ENCODE measurements at places on chromosomes 13 and 19.

- DNase-seq = no peak
Observed at GRCh38 chr19:51277112-51277511, 26.2 kb downstream of the SIGLECL1 start.

DNA sequence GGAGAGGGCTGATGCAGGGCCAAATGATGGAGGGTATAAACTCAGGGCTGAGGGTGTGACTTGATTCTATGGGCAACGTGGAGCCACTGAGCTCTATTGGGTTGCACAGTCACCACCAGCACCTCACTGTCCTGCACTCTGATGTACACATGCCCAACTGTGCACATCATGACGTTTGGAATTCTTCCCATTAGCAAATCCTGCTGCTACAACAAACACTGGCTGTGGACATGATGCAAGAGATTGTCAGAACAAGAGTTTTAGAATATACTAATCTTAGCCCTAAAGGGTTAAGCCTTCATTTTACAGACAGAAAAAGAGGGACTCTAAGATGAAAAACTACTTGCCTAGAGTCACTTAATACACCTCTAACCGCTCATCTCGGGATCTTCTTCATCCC lies 2.4 kb upstream of the TTYH1 start:
- DNase-seq = no peak

DNA sequence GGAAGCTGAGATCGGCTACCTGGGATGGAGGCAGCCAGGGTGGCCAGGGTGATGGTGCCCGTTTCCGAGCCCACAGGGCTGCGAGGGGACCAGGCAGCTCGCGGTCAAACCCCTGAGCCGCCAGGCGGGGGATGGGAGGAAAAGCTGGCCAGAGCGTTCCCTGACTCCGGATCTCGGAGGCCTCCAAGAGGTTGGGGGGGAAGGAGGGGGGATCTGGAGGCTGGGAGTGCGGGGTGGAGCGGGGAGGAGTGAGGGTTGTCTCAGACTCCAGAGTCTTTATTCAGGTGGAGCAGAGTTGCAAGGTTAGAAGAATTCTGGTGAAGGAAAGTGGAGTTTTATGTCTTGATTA lies 1.1 kb downstream of the CACNG7 start:
- no peak for DNase-seq

GRCh38 chr13:103184413-103184812 lies 118.2 kb upstream of the SLC10A2 start:
- DNase-seq = no peak

DNA sequence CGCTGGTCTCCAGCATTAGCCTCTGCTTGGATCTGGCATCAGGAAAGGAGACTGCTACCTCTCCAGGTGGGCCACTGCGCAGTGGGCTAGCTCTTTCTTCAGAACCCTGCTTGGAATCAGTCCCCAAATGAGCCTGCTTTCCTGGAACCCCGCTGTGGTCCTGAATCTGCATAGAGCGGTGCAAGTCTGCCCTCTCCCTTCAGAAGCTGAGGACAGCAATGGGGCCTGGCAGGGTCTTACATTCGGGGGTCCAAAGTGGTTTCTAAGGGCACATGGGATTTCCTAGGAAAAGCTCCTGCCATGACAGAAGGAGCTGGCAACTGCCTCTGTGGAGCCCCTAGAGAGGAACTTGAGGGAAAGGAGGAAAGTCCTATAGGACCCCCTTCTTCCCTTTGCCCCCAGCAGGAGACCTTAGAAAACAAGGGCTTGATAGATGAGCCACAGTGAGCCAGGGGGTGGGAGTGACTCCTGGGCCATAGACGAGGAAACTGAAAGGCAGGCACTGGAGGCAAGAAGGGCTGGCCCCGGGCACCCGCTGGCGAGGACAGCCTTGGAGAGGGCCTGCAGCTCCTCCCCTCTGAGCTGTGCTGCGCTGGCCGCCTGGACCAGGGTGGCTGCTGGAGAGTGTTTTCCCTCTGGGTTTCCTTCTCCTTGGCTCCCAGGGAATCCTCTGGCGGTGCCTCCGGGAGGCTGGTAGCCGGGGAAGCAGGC lies 1.4 kb upstream of the VSTM2B start:
- DNase-seq = no peak

- DNase-seq = no peak
Observed at GRCh38 chr13:24931450-24932251, 164.3 kb upstream of the PABPC3 start.

DNA sequence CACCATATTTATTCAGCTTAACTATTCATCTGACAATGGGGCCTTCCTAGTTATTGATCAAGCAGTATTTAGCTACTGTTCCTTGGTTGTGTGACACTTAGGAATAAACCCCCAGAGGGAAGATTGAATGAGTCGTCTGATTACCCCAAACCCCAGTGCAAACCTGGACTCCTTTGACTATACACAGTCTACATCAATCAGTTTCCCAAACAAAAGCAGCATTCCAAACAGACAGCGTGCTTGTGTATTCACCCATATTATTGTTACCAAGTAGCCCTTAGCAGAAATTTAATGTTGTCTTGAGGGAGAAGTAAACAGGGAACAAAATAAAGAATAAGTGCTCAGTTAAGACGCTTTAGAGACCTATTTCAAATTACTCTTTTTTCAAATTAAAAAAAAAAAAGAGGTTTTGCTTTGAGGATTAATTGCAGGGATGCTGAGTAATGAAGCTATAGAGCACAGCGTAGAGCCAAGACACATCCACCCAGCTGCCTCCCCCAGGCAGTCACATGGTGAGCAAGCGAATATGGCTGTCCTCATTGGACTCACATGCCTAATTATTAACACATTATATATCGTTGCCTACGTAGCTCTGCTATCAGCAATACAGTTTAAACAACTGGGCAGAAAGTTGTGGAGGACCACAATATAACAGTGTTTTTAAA lies 14.7 kb upstream of the B3GLCT start:
- no peak for DNase-seq

DNA sequence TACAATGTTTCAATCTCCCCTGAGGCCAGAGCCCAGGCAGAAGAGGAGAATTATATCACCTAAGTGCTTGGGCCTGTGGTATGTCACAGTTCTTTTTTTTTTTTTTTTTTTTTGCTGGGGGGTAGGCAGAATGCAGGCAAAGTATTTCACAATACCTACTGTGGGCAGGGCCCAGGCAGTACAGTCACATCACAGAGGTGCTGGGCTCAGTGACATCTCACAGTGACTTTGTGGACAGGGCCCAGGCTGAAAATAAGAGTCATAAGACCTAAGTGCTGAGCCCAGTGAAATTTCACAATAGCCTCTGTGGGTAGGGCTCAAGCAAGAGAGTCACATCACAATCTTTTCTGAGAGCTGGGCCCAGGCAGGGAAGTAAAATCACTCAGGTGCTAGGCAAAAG lies 15.9 kb upstream of the ZNF208 start:
- no peak for DNase-seq

- no peak for DNase-seq
Observed at GRCh38 chr13:27834095-27834494, 41.8 kb downstream of the GSX1 start.

GRCh38 chr13:42041011-42041683 lies 7.3 kb upstream of the DGKH start:
- DNase-seq = no peak

DNA sequence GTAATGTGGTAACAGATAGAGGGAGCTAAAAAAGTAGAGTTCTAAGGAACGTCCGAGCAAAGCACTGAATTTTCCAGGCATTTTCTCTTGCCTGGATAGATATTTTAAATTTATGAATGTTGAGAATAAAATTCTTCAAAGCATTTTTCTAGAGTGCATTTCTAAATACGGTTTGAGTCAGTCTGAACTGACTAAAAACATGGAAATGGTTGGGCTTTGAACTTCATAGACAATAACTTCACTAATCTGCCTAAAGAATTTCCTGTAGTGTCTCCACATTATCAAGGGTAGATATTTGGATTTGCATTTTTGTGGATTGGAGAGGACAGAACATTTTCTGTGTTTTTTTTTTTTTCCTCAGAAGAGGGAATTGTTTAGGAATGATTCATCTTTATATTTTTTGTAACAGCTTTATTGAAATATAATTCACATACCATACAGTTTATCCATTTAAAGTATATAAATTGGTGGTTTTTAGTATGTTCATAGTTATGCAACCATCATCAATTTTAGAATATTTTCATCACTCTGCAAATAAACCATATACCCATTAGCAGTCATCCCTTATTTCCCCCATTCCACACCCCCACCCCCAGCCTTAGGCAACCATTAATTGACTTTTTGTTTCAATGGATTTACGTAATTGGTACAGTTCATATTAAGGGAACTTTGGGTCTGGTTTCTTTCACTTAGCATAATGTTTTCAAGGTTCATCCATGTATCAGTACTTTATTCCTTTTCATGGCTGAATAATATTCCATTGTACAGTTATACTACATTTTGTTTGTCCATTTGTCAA lies 20.7 kb downstream of the GARRE1 start:
- no peak for DNase-seq

DNA sequence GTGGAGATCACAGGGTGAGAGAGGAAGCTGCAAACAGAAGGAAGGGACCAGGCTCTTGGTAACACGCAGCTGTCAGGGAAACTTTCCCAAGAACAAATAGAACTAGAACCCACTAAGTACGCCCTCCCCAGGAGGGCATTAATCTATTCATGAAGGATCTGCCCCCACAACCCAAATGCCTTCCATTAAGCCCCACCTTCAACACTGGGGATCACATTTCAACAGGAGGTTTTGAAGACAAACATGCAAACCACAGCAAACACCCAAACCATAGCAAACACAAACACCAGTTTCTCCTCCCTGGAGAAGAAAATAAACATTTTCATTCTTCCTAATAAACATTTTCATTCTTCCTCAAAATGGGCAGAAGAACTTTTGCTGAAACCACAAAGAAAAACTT lies 329.6 kb downstream of the EFNB2 start:
- no peak for DNase-seq

GRCh38 chr13:93080587-93080986 lies 146.0 kb upstream of the GPC6 start:
- DNase-seq = no peak

DNA sequence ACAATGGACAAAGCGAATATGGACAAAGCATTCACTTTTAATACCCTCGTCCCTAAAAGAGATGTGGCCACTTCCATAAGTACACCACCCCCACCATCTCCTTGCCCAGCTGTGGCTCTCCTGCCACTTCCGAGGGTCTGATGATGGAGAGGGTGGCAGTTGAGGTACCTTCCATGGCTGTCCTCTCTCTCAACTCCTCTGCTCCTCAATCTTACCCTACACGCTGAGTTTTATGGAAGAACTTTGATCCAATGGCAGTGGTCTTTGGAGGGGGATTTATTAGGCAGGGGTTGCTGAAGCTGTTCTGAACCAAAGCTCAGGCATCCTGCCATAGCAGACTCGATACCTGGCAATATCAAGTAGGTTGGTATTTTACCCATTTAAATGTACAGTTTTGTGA lies 413.0 kb downstream of the TSHZ3 start:
- DNase-seq = no peak

DNA sequence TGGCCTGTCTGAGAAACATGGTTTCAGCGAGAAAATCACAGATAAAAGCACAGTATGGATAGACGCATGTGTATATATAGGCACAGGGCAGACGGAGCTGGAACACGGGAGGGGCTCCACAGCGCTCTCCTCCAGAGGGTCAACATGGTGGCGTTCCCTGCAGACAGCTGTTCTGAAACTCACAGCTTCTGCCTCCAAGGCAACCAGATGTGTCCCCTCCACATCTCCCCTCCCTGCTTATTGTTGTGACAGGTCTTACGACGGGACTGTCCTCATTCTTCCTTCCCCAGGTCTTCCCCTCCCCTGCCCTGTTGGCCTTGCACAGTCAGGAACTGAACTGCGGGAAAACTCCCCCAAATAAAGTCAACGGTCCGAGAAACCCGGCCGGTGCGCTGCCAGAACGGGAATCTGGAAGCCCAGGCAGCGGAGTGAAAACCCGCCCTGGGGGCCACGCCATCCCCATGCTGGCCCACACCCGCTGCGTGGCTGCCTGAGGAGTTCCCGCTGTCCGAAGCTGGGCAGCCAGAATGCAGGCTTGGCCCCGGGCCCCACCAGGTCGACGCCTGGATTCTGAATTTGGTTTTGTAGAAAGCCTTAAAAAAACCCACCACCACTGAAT lies 2.6 kb upstream of the TIMM13 start:
- no peak for DNase-seq

- DNase-seq = no peak
Observed at GRCh38 chr13:79937311-79937710, 403.6 kb downstream of the SPRY2 start.

GRCh38 chr13:100753376-100753775 lies 78.8 kb upstream of the TMTC4 start:
- no peak for DNase-seq

DNA sequence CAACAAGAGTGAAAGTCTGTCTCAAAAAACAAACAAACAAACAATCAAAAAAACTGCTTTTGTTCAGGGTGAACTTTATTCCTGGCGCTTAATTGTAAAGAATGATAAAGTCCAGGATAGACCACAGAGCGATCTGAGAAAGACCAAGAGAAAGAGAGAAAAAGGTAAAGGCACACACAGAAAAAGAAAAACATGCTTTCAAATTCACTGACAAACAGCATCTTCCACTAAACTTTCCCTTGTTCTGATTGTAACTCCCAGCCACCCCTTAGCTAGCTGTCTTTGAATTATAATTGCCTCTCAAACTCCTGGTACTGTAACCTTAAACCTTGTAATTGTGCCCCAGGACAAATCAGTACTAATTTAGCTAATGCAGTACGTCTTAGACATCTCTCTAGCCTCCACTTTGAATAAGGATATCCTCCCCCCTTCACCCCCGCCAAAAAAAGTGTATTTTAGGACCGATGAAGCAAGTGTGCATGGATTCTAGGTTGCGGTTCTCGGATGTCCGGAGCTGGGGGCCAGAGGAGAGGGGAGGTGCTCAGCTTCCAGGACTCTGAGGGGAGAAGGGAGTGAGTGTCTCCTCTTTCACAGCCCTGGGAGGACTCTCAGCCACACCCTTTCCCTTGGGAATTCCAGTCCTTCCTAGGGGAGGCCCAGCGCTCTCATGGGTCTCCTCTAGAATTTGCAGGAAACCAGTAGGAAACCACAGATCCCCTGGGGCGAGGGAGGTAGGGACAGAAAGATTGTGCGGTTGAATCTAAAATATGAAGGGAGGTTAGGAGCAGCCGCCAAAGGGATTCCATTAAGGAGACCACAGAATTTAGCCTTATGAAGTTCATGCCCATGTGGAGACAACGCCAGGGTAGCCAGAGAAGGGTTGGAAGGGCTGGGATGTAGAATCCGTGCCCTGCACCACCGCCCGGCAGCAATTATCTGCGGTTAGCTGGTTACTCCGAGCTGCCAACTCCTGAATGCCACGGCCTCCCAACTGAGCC lies 19.7 kb downstream of the ZNF536 start:
- DNase-seq = no peak

- peak; percentile 83 for DNase-seq
Observed at GRCh38 chr13:46165485-46166223, 16.3 kb downstream of the LCP1 start.

GRCh38 chr19:46429999-46430398 lies 1.3 kb upstream of the PNMA8C start:
- DNase-seq = no peak

- DNase-seq = no peak
Observed at GRCh38 chr13:107322228-107322627, 754.3 kb upstream of the ARGLU1 start.
